IMR-90 (cell line): ENCODE measurements at places on chromosomes 3 and 15. TPM values are rescaled to one million over a fixed set of nuclear protein-coding genes. Genes with fewer than 3 reads are reported as not detected.

Gene PHLDB2
- total RNA-seq = 27.2 and 28.7 TPM in 2 replicates

Gene PLCH1
- not detected in 2 replicates for total RNA-seq

Gene LYZL4
- total RNA-seq = not detected in 2 replicates

Gene PLSCR5
- total RNA-seq = not detected in 2 replicates

Gene SETD5
- total RNA-seq = 50.0 and 62.9 TPM in 2 replicates

Gene IL5RA
- total RNA-seq = not detected in 2 replicates

Gene TMEM158
- total RNA-seq = 1.6 and 3.3 TPM in 2 replicates

Gene TNFAIP8L3
- total RNA-seq = 0.83 and 0.90 TPM in 2 replicates

Gene AADACL2
- total RNA-seq = not detected in 2 replicates

Gene GOLGA6D
- total RNA-seq = not detected in 2 replicates

Gene GTF2A2
- total RNA-seq = 10.2 and 23.6 TPM in 2 replicates

- peak; percentile 89 for DNase-seq
These were observed 139.0 kb downstream of the P3H2 start for GRCh38 chr3:189981668-189982067.

GRCh38 chr3:188133219-188133618 lies 20.7 kb upstream of the LPP start:
- peak; percentile 67 for DNase-seq

GRCh38 chr3:195020921-195021320 lies 250.0 kb downstream of the XXYLT1 start:
- DNase-seq = no peak

DNA sequence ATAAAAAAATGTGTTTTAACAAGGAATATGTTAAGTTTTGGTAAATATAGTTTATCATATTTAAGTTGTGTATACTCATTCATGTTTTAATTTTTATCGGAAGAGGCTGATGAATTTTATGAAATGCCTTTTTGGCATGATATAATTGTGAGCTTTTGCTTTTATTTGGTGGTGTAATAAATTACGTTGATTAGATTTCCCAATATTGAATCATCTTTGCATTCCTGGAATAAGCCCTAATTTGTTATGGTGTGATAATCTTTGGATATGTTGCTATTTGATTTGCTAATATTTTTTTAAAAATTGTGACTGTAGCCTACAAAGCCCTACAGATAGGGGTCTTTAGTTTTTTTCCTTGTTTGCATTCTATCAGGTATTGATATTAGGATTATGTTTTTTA lies 107.4 kb downstream of the IGF1R start:
- DNase-seq = no peak

DNA sequence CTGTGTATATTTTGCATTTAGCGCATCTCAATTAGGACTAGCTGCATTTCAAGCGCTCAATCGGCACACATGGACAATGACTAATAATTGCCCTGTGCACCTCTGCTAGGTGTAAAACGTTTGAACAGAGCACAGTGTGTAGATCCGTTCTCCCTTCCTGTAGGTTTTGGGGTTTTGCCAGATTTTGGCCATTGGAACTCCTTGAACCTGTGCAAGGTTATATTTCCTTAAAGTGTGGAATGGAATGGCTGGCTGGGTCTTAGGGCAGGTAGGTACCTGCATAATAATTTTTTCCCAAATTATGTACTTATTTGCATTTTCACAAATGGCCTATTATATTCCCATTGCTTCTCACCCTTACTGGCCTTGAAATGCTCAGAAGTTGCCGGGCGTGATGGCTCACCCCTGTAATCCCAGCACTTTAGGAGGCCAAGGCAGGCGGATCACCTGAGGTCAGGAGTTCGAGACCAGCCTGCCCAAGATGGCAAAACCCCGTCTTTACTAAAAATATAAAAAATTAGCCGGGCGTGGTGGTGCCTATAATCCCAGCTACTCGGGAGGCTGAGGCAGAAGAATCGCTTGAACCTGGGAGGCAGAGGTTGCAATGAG lies 777 bp downstream of the RNU5B-1 start:
- DNase-seq = no peak

GRCh38 chr3:157819270-157820156 lies 286.7 kb downstream of the SHOX2 start:
- DNase-seq = no peak

GRCh38 chr3:151346292-151346691 lies 16.9 kb upstream of the P2RY13 start:
- DNase-seq = no peak

DNA sequence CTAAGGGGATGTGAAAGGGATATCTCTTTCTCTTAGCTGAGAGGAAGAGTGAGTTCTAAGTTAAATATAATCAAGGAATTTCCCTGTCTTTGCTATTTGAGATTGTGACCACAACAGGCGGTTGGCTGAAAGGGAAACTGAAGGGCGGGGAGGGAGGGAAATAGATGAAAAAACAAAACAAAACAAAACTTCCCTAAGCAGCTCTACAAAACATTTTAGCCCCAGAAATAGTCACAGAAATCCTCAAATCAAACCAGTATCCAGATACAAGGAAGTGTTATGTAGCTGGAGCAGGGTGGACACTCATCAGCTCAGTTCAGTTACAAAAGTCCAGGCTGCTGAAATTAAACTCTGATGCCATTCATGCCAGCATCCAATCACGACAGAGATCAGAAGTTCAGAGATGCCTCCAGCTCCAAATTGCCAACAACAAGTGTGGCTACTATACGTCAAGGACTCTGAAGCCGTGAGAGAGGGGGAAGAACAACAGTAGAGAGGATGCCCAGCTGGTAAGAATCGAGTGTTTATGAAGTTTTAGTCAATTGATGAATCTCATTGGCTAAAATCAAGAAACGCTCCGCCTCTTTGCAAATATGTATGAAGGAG lies 319 bp upstream of the TP63 start:
- DNase-seq = no peak

DNA sequence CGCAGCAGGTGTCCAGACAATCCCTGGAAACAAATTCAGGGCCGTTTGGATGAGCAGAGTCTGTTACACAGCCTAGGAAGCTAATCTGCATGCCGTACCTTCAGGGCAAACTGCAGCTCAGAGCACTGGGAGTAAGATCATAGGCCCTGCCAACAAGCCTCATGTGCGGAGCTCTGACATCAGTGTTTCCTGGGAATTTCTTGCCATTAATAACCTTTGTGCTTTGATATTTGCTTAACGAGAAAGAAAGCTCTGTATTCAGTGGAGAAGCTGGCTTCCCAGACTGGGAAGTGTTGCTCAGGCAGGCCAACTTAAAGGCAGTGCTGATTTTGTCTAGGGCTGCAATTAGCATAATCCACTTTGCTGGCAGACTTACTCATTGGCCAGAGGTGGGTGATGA lies 116.1 kb upstream of the KLHL25 start:
- DNase-seq = no peak

DNA sequence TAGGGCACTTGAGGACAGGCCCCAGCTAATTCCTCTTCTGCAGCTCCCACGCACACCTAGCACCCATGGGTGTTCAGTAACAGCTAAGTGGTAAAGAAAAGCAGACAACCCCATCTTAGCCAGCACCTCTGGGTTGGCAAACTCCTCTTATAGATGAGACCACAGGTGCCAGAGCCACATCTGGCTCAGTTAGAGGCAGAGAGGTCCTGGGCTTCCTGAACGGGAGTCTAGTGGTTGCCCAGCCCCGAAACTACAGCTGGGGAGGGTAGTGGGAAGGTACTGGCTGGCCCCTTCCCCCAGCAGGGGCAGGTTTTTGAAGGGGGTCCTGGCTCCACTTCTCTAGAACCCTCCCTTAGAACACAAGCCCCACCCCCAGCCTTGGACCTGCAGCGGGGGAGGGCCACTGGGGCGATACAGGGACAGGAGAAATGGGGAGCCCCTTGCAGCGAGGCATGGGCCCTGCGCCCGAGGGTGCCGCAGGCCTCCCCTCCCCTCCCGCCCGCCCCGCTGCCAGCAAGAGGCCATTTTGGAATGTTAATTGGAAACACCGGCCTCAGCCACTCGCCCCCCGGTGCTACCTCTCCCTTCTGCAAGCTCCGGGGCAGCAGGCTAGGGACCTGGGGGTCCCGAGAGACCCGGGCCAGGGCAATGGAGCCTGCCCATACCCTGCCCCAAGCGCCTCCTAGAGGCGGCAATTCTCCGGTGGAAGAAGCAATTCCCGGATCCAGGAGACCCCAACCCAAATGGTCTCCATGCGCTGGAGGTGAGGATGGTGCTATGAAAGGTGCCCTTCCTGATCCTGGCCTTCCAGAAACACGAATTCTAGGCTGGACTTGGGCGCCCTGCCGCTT lies 1.5 kb downstream of the DUSP7 start:
- DNase-seq = peak; percentile 15

- peak; percentile 41 for DNase-seq
These were observed 279.1 kb upstream of the THRB start for GRCh38 chr3:24773798-24774197.

DNA sequence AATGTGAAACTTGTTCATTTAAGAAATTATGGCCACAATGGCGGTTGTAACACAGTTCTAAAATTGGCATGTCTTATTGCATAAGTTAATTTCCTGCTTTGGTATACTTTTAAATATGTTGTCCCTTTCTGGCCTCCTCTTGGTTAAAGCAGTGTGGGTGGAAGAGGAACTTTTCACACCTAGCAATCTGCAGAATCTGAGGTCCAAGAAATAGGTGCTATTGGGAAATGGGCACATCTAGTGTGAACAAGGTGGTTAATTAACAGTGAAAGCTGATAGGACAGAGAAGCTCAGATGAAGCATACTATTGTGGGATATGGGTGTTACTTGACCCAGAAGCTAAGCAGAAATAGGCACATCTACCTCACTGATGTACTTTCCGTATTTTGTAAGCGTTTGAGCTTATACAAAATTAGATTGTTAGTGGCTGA lies 10.6 kb downstream of the CMC1 start:
- DNase-seq = no peak
